Hypothalamus (tissue), 51 donors: ENCODE measurements at places on chromosomes 1 and 21.

- no peak for DNase-seq
Measured at GRCh38 chr1:17061892-17062291, 8.1 kb upstream of the SDHB start.

DNA sequence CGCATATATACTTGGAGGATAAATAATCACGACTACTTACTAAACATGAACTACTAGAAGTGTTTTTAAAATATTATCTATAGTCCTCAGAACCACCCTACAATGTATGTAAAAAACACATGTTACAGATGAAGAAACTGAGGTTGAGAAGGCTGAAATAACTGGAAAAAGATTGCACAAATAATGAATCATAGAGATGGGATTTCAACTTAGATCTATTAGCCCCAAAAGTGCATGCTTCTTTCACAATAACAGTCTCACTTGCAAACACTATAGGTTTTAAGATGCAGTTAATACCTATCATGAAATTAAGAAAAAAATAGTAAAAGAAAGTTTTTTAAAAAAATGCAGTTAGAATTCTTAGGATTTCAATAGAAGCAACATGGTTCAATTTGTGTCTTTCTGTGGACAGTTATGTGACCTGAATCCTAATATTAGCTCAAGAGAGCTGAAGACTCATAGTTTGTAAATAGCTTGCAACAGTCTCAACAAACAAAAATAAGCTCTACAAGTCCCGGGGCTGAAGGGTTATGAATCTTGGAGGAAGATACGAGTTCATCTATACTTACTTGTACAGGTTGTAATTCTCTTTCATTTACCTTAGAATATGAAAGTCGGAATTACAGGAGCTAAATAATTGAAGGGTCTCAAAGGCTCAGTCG is 58.6 kb upstream of the NTPCR start:
- no peak for DNase-seq

- DNase-seq = no peak
Measured at GRCh38 chr1:109149874-109150601, 36.1 kb downstream of the ELAPOR1 start.

DNA sequence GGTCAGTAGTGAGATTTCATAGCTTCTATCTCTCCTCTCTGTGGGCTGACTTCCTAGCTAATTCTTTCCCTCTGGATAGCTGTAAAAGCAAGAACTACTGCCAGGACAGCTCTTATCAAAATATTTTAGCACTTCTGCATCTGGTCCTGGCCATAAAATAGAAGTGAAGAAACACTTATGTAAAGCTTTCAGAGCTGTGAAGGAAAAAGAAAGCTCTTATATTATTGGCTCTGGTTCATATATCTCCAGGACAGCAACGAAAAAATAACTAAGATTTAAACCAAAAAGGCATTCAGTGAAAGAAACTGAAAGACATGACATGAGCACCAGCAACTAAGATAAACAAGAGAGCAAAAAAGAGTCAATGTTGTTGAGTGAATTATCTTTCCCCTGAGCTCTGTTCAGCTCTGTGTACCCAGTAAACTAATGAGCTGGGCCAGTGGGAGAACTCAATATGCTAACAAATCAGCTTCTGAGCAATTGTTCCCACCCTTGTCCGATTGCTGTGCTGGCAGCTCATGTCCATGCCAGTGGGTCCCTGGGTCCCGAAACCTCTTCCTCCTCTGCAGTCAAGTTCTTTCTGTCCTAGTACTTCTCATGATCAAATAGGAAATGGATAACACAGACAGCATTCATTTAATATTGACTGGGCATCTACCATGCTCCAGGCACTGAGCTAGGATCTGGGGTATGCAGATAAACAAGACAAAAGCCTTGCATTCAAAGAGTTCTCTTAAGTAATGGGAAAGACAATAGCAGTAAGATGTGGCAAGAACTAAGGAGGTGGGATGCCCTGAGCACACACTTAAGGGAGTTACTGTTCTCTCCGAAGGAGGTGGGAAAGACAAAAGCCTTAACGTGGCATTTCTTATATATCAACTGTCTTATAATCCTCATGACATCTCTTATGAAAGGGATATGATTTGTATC is 45.3 kb upstream of the MAN1A2 start:
- DNase-seq = no peak

- DNase-seq = no peak
Measured at GRCh38 chr1:7550981-7551380, 220.1 kb upstream of the VAMP3 start.

DNA sequence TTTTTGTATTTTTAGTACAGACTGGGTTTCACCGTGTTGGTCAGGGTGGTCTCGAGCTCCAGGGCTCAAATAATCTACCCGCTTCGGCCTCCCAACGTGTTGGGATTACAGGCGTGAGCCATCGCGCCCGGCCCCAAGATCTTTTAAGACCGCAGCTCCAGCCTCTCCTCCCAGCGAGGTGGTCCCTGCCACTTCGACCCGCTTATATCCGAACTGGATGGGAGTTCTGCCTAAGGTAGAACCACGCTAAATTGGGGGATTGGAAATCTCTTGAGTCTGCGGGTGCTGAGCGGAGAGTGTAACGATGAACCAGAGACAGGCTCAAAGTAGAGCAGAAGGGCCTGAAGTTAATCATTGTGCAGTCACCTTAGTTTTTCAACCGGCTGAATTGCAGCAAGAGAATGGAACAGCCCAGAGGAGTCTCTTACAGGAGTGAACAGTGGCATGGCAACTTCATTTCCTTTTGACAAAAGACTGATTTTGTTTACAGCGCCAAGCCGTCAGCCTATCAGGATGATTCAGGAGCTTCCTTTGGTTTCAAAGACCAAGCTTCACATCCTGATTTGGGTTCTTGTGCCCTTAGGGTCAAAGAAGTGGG is 726 bp upstream of the CYB5R1 start:
- DNase-seq = no peak

- DNase-seq = no peak
Measured at GRCh38 chr21:43597052-43597451, 62.2 kb downstream of the HSF2BP start.

DNA sequence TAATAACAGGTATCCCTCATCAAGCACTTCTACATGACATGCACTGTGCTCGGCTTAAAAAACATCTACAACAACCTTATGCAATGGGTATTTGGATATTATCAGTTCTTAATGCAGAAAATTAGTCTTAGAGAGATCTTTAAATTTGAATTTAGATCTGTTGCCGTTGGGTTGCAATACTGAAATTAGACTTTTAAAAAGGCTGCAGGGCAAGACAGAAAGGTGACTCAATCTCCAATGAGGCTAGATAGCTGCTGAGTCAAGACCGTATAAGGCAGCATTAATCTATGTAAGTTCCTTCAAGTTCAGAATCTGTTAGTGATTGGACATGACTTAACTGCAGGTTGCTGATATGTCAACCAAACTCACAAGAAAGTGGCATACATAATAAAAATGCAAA is 37.3 kb downstream of the OLFM3 start:
- DNase-seq = no peak

DNA sequence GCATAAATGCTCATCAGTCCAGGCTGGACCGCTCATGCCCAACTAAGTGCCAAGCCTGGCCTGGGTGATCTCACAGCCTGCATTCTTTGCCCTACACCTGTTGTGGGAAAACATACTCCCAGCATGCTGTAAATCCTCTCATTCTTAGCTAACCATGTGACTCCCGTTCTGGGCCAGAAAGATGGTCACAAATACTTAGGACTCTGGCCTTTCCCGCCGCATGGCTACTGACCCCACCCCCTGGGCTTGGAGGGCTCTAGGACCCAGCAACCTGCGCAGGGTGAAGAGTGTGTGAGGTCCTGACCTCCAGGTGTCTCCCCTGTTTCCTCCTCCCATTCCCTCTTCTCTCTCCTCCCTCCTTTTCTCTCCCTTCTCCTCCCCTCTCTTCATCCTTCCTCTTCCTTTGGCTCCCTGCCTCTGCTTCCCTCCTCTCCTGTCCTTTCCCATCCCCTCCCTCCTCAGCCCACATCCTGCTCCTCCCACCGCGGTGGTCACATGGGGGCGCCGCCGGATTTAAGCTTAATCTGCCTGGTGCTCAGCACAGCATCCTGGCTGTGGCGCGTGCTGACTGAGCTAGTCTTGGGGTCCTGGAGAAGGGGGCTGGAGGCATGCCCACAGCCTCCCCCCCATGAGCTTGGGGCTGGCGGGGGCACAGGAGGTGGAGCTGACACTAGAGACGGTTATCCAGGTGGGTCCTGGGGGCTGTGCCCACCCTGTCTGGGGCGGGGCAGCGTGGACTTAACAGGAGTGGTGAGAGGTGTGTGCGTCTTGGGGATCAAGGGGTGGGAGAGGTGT is at the start of gene CROCC:
CROCC (plus strand) TSS at position 541 of the 795 bp plus-strand sequence; CDS start at position 629, 88 bp downstream.
- no peak for DNase-seq

GRCh38 chr1:18644973-18645746 is 14.5 kb downstream of the PAX7 start:
- no peak for DNase-seq

GRCh38 chr1:170676628-170677027 is 12.7 kb downstream of the PRRX1 start:
- DNase-seq = no peak

- DNase-seq = no peak
Measured at GRCh38 chr1:78334952-78335351, 155.8 kb upstream of the PTGFR start.

DNA sequence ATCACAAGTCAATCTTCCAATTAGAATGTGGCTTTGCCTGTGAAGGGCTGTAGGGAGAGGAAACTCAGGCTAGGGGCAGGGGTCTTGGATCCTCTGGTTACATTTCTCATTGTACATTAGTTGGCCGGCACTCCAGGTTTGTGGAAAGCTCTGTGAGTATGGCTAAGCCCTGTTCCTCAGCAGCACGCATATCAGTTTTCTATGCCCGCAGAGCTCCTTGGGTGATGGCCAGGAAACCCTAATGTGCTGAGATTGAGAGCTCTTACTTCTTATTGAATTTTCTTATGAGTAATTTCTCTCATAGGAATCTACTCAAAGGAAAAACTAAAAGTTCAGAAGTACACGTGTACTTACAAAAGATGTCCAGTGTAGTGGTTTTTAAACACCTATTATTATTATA is 30.7 kb upstream of the STMN1 start:
- no peak for DNase-seq

- DNase-seq = no peak
Measured at GRCh38 chr1:187854457-187854856, 1025.7 kb downstream of the PLA2G4A start.

GRCh38 chr1:78141531-78142231 is 95.9 kb downstream of the GIPC2 start:
- no peak for DNase-seq

DNA sequence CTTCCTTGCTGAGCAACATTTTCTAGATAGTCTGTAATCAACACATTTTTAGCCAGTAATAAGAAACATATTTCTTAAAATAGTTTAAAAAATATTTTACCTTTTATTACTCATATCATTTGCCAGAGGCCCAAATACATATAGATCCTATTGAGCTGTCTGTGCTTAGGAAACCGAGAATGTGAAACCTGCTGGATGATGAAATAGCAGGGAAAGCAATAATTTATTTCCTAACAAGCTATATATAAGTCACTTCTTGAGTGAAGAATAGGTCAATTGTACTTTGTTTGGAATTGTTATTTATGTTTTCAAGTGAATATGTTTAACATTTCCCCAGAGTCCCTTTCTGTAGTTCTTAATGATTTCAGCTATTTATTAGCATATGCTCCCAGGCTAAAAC is 339.9 kb upstream of the TMPRSS15 start:
- no peak for DNase-seq

- peak; percentile 23 for DNase-seq
Measured at GRCh38 chr1:55140546-55140983, 74.6 kb downstream of the USP24 start.

DNA sequence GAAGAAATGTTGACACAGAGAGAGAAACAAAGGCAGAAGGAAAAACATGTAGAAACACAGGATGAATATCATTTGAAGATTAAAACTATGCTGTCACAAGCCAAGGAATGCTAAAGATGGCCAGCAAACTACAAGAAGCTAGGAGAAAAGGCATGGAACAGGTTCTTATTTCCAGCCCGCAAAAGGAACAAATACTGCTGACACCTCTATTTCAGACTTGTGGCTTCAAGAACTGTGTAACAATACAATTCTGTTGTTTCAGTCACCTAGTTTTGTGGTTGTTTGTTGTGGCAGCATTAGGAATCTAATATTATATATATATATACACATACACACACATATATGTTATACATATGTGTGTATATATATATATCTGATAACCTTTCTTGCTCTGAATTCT is 1543.9 kb downstream of the KCNT2 start:
- DNase-seq = no peak

- DNase-seq = no peak
Measured at GRCh38 chr1:212640223-212640878, 31.8 kb downstream of the ATF3 start.

GRCh38 chr1:1900883-1901640 is 10.2 kb upstream of the GNB1 start:
- DNase-seq = no peak

GRCh38 chr1:245908543-245908942 is 598.5 kb downstream of the SMYD3 start:
- no peak for DNase-seq

DNA sequence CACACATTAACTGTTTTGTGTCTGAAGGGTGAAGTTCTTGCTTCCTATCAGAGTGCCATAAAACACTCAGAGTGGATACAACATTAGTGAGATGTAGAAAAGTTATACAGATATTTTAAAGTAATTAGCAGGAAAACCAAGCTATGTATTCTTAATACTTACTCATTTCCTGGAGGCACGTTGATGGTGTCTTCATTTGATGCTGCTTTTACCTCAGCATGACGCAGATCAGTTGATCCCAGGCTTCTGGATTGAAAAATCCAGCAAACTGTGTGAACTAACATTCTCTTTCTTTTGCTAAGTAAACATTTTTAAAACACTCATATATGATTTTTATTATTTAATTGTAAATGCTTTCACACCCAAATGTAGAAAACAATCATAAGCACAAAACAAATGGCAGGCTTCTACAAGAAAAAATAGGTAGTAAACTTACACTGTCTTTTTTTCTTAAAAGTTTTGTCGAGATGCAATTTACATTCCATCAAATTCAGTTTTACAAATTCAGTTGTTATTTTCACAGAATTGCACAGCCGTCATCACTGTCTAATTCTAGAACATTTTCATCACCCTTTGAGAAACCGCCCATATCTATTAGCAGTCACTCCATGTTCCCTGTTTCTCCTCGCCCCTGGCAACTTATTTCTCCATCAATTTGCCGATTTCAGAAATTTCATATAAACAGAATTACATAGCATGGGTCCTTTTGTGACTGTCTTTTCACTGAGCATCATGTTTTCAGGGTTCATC is 198.9 kb downstream of the LRRC7 start:
- no peak for DNase-seq

DNA sequence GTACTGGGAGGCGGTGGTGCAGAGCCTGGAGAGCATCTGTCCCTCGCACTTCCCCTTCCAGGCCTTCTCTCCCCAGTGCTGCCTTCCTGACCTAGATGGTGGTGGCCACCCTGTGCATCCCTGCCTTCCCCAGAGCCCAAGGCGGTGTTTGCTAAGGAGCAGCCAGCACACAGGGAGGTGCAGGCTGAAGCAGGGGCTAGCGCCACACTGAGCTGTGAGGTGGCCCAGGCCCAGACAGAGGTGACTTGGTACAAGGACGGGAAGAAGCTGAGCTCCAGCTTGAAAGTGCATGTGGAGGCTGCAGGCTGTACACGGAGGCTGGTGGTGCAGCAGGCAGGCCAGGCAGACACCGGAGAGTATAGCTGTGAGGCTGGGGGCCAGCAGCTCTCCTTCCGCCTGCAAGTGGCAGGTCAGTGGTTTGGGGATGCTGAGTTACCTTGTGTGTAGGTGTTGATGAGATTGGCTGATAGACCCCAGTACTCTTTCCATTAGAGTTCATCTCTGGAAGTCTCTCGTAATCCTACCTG is 51.6 kb downstream of the OBSCN start:
- no peak for DNase-seq

- no peak for DNase-seq
Measured at GRCh38 chr21:46157396-46157986, 2.1 kb upstream of the FTCD start.

- DNase-seq = no peak
Measured at GRCh38 chr1:185821612-185822385, 87.6 kb downstream of the HMCN1 start.
